Stimulated activated CD8-positive, alpha-beta memory T cell treated with anti-CD3 and anti-CD28 coated beads, Interleukin-4, amount 100 ng/mL, for 24 hours (primary cell): ENCODE measurements at places on chromosomes 7 and 10.

DNA sequence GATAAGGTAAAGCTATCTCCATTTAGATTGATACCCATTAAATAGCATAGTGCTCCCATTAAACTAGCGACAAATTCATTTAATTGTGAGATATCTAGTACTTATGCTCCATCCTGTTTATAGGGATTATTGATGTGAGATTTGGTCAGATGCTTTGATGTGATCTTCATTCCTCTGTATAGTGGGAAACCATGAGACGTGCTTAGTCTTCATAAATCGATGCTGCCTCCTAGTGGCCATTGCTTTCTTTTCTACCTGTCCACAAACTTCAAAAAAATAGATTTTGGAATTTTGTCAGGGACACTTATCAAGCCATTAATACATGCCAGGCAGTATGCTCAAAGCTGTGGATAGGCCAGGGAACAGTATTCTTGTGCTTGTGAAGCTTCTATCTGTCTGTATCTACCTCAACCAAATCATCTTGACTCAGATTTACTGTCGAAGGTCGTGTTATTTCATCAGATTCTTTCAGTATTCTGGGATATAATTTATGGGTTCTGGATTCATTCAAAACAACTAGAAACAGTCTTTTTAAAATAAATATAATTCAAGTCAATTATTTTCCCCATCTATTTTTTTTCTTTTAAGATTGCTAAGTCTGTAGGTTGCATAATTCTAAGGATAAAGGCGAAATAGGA, 12.0 kb downstream of the LSM8 start:
- no peak for DNase-seq

DNA sequence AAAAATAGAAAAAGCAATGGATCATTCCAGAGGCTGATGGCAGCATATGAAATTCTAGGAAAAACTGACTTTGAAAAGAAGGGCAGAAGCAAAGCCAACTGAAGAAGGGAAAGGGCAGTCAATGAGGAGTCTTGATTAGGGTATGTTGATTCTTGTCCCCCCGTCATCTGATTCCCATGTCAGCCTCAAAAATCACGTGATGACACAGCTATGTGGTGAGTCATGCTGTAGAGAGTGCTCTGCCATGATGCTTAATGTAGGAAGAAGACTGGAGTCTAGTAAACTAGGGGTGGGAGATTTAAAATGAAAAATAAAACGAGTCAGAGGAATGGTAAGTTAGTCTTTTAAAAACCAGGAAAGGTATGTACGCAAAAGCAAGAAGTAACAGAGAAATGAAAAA, 3.9 kb upstream of the POU6F2 start:
- no peak for DNase-seq

DNA sequence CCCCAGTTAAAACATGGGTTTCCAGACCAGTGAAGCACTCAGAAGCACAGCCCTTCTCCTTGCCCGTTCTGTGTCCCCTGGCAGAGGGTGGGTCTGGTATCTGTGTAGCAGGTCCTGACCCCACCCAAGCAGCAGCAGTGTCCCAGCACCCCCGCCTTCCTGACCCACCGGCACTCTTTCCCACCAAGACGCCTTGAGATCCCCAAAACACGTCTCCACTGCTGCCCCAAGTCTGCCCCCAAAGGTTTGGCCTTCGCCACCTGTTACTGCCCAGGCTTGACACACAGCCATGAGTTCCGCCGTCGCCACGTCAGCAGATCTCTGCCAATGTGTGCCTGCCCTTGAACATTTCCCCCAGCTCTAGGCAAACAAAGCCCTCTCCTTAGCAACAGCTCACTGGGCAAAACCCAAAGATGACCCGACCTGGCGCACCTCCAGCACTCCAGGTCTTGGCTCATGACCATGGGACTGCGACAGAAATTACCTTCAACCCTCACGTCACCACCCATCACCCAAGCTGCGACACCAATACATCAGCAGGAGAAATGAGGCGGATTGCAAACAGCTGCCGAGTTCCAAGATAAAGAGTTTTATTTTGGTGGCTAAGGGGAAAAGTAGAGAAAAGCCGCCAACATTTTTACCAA, 75.6 kb downstream of the CTBP2 start:
- no peak for DNase-seq

DNA sequence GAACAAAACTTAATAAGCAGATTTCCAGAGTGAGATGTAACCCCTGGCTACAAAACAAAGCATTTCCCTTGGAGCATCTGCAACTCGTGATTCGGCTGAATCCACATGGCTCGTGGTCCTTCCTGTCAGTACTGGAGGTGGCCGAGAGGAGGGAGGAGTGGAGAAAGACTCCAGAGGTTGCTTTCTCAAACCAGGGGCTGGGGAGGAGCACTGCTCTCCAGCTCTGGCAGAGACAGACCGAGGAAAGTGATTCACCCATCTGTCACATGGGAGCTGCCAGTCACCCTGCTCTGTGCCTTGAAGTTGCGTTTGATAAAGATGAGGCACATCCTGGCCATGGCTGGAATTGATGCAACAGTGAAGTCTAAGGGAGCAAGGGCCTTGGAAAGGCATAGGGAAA, 72.7 kb downstream of the COL13A1 start:
- no peak for DNase-seq

DNA sequence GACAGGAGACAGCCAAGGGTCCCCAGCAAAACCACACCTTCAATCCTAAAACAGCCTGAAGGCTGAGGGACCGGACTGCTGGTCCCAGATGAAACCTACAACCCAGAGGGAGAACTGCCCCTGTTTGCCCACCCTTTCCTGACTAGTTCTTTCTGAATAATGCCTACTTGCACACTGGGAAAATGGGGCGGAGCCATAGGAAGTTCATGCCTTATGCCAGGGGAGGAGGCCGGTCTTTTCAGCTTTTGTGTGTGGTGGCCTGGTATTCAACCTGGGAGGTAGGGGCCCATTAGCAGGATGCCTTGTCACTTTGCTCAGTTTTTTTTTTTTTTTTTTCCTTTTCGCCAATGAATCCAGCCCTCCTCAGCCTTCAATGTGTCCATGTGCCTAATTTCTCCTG, 20.7 kb downstream of the TOMM7 start:
- no peak for DNase-seq

- DNase-seq = no peak
Measured at GRCh38 chr10:17084258-17084657, 45.4 kb downstream of the CUBN start.

DNA sequence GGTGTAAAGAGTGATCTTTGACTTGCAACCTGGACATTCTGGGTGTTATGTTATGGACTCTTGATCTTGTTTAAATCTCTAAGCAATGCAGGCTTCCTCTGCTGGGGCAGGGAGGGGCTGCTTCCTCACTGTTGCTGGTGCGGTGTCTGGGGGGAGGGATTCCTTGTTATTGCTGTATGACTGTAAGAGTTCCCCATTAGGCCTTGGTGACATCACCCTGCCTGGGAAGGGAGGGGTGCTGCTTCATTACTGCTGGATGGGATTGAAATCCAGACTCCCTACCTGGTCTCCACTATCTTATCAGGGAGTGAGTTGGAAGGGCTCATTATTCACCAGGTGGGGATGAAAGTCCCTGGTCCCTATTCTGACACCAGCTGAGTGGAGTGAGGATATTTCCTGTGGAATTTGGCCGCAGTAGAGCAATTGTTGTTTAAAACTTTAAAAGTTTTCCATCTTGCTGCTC, 8.8 kb downstream of the OGDH start:
- no peak for DNase-seq
